ENCODE measurements at places on chromosomes 1 and 21.

- DNase-seq: peak; percentile 62
Measured at GRCh38 chr1:182301467-182302198, 90.0 kb downstream of the GLUL start.

- DNase-seq: no peak
Measured at GRCh38 chr1:172893146-172893841, 157.4 kb downstream of the TNFSF18 start.

DNA sequence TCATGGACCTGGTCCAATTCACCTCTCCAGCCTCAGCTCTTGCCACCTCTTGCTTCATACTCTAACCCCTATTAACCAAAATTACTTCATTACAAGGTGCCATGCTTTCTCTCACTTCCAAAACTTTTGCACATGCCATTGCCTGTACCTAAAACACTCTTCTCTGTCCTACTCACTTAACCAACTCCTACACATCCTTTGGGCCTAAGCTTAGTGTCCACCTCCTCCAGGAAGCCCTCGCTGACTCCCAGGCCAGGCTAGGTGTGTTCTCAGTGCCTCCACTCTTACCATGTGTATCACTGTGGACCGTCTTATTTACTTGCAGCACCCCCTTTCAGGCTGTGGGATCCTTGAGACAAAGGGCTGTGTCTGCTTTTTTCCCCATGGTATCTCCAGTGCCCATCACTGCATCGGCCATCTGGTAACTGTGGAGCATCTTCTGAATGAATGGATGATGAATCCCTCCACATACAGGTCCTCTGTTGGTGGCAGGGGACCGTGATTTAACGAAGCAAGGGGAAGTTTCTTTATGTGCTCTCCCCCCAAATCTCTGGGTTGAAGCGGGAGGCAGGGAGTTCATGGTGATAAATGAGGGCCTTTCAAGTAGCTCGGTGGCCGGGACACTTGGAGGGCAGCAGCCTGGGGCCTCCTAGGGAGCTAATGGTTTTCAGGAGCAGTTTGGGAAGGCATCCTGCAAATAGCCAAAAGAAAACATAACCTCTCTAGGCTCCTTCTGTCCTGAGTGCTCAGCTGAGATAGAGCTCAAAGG is 111.9 kb downstream of the TRABD2B start:
- DNase-seq: no peak

GRCh38 chr21:43866659-43867331 is 1.8 kb downstream of the AGPAT3 start:
- DNase-seq: no peak

DNA sequence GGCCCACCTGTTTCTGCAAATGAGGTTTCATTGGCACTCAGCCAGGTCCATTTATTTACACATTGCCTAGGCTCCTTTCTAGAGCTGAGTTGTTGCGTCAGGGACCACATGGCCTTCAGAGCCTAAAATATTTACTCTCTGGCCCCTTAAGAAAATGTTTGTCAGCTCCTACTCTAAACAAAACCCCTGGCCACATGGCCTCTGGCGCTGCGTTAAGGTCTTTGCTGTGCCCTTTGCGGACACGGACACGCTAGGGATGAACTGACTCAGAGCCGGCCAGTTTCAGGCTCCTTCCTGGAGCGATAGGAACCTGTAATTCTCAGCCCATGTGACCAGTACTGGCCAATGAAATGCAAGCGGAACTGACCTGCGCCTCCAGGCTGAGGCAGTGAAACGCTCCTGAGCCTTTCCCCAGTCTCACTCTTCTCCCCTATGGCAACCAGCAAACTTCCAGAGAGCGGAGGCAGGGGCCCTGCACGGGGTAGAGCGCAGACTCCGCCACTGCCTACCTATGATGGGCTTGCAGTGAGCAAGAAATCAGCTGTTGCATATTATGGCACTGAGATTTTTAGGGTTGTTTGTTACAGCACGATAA is 160.3 kb downstream of the ETS2 start:
- no peak for DNase-seq

GRCh38 chr1:213425376-213426030 is 374.5 kb downstream of the RPS6KC1 start:
- DNase-seq: no peak

GRCh38 chr21:42121794-42122193 is 50.7 kb downstream of the UMODL1 start:
- DNase-seq: no peak

DNA sequence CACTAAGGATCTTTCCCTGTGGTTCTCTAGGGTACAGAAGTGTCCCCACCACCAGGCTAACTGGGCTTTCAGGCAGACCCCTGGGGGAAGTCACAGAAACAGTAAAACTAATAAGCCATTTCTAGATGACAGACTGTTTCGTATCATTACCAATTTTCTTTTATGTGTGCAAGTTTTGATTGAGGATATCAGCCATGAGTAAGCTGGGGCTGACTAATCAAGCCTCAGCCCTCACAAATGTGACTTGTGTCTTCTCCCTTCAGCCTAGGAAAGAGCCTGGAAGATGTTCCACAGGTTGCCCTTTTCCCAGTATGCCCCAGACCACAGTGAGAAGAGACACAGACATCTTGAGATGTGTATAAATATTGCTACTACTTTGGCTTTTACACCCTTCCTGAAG is 10.5 kb downstream of the PTGFRN start:
- DNase-seq: no peak

DNA sequence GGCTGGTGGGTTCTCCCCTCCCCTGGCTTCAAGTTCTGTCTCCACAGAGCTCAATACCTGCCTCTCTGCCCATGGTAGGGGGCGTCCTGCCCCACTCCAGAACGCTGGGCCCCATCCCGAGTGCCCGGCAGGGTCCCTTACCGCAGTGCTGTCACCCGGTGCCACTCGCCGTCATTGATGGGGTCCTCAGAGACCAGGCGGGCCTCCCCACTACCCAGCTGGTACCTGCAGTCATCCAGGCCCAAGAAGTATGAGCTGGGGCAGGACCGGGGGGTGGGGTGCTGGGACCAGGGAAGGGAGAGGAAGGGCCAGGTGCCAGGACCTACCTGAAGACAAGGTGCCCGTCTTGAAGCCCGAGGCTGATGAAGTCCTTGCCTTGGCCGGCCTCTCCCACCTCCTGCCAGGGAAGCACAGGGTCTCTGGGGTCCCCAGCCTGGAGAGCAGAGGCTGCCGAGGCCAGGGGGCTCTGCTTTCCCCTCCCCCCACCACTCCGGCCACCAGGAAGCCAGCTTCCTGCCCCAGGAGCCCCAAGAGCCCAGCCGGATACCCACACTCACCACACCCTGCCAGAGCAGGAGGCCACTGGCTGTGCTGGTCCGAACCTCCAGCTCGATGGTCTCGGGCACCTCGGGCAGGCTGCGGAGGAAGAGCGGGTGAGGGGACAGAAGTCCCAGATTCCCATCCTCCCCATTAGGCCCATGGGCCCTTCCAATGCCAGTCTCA is 12.1 kb downstream of the LDLRAD2 start:
- DNase-seq: no peak

- no peak for DNase-seq
Measured at GRCh38 chr1:48048064-48048463, 50.9 kb upstream of the TRABD2B start.

DNA sequence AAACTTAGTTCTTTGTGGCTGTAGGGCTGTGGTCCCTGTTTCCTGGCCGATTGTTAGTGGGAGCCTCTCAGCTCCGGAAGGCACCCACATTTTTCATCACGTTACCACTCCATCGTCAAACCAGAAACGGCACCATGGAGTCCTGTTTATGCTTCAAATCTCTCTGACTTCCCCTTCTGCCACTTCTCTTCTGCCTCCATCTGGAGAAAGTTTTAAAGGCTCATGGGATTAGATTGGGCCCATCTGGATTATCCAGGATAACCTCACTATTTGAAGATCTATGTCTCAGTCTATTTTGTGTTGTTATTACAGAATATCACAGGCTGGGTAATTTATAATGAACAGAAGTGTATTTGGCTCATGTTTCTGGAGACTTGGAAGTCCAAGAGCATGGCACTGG is 19.3 kb upstream of the IL22RA1 start:
- no peak for DNase-seq

DNA sequence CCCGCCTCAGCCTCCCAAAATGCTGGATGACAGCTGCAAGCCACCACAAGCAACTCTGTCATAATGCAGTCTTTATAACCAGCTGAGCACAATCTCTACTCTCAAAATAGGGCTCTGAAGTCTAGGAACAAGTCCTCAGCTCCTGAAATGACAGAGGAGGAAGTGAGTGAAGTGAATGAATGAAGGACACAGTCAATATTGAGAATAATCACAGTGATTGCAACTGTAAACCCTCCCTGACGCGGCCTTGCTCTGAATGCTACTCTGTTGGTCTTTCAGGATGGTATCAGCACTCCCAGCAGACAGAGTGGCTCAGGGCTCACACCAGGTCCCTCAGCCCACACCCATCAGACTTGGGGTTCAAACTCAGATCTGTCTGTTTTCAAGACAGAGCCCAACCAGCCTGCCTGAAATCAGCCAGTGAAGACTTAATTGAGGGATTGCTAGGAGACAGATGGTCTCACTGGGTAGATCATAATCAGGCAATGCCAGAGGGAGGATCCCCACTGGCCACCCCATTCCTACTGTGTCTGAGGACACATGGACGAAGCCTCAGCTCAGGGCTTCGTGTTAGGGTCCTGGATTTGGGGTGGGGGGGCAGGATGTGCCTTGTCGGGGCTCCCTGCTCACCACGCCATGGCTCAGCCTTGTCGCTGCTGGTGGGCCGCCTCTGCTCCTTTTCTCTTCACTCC is 20.9 kb downstream of the RNF187 start:
- no peak for DNase-seq

GRCh38 chr1:243286409-243287122 is 30.7 kb downstream of the SDCCAG8 start:
- DNase-seq: peak; percentile 51

- no peak for DNase-seq
Measured at GRCh38 chr21:44944596-44944995, 4.8 kb downstream of the SLX9 start.

DNA sequence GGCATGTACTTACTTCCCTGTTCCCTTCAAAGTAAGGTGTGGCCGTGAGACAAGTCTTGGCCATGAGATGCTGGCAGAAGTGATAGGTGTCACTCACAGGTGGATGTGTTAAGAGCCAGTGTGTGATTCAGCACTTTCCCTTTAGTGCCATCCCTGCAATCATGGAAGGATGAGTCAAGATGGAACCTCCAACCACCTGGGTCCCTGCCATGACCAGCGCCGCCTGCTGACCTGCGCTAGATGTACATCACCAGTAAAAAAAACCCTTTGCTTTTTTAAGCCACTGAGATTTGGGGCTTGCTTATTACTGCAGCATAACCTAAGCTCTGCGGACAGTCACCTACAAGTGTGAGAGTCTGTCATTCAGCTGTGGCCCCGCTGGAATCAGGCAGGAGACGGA is 71.7 kb downstream of the TOMM20 start:
- no peak for DNase-seq

- peak; percentile 45 for DNase-seq
Measured at GRCh38 chr1:18820791-18821641, 38.4 kb downstream of the TAS1R2 start.

DNA sequence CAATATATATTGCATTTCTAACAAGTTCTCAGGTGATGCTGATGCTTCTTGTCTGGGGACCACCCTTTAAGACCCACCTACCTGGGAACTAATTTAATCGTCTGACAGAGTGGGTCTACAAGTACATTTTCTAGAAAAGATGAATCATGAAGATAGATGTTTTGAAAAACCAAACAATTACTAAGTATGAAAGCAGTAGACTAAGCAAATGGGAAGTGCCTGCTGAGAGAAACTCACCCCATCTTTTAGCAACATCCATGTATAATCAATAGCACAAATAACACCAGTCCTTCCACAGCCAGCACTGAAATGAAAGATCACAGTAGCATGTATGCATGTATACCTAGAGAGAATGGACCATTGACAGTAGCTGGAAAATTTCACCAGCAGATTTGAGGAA is 17.3 kb downstream of the PTPN22 start:
- DNase-seq: no peak

DNA sequence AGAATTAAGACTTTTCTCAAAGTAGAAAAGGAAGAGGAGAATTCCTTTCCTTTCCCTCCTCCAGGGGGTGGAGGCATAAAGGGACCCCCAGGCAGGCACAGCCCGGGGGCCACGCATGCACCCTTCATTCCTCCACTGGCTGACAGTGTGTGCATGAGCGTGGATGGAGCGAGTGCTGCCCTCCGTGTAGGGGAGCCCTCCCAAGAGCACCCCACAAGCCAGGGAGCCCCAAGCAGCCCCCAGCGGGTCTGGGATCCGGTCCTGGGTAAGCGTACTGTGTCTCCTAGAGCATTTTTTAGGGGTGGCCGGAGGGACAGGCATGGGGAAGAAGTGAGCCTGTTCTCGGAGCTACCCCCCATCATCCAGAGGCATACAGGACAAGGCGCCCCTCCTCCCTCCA is 120.5 kb downstream of the SIK1 start:
- DNase-seq: no peak

GRCh38 chr21:37253991-37254390 is 13.1 kb downstream of the VPS26C start:
- DNase-seq: no peak

DNA sequence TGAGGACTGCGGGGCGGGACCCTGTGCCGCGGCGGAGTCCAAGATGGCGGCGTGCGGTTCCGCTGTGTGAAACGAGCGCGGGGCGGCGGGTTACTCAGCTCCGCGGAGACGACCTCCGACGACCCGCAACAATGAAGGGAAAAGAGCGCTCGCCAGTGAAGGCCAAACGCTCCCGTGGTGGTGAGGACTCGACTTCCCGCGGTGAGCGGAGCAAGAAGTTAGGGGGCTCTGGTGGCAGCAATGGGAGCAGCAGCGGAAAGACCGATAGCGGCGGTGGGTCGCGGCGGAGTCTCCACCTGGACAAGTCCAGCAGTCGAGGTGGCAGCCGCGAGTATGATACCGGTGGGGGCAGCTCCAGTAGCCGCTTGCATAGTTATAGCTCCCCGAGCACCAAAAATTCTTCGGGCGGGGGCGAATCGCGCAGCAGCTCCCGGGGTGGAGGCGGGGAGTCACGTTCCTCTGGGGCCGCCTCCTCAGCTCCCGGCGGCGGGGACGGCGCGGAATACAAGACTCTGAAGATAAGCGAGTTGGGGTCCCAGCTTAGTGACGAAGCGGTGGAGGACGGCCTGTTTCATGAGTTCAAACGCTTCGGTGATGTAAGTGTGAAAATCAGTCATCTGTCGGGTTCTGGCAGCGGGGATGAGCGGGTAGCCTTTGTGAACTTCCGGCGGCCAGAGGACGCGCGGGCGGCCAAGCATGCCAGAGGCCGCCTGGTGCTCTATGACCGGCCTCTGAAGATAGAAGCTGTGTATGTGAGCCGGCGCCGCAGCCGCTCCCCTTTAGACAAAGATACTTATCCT is 430 bp downstream of the RBM15 start:
- DNase-seq: no peak

DNA sequence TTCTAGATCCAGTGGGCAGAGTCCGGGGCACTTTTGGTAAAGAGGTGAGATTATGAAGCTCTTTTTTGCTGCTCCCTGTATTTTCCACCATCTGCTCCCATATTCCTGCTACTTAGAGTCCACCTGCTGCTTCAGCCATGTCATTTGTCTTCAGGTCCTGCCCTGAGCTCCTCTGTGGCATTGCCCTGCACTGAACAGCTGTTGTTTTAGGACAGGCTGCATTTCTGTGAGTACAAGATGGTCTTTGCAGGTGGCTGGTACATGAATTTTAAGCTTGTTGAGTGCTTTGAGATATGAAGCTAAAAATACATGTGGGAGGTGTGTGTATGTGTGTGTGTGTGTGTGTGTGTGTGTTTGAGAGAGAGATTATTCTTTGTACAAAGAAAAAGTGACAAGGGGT is 21.9 kb downstream of the MT1HL1 start:
- DNase-seq: no peak

All from HL-60 (cell line).